ENCODE measurements at places on chromosomes 12 and 14.

DNA sequence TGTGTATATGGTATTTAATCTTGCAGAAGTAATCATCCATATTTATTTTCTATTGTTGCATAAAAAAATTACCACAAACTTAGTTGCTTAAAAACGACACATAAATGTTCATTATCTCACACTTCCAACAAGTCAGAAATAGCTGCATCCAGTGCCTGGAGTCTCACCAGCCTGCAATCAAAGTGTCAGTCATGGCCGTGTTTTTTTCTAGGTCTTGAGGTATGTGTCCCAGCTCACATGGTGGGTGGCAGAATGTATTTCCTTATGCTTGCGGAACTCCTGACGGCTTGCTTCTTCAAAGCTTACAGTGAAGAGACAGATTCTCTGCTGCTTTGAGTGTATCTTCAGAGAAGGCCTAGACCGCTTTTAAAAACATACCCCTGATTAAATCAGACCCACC lies 670.2 kb upstream of the LMO3 start:
- DNase-seq = no peak

DNA sequence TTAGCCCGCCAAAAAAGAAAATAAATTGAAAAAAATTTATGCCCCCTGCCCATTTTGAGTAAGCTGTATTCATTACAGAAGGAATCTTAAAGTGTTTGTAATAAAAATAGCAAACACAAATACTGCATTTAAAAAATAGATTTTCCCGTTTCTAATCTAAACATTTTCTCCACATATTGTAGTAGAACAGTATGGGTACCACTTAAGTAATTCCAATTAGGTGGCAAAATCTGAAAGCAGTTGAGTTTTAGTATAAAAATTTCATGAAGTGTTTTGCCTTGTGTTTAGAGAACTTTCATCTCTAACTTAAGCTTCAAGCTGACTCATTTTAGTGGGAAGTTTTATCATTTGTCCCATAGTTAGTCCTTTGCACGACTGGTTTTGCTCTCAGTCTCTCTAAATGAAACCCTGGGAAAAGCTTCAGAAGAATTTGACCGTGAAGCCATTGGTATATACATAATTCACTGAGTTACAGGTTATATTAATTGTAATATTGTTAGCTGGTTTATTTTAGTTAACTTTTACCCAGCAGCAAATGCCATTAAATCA lies 214.6 kb downstream of the ERC1 start:
- no peak for DNase-seq

GRCh38 chr12:85280165-85280983 lies at the start of gene ALX1:
ALX1 (plus strand) TSS chr12:85280220; CDS start chr12:85280262, 42 bp downstream.
- DNase-seq = peak; percentile 25

- peak; percentile 20 for DNase-seq
These were observed 121.3 kb downstream of the RPS29 start for GRCh38 chr14:49464885-49465284.

GRCh38 chr12:3668479-3669165 lies 84.3 kb downstream of the CRACR2A start:
- no peak for DNase-seq

- no peak for DNase-seq
These were observed 122.9 kb downstream of the OTOGL start for GRCh38 chr12:80222261-80222660.

GRCh38 chr12:6757028-6757690 lies 4.2 kb upstream of the MLF2 start:
- no peak for DNase-seq

- DNase-seq = no peak
These were observed 33.3 kb downstream of the FAM186A start for GRCh38 chr12:50363141-50363540.

DNA sequence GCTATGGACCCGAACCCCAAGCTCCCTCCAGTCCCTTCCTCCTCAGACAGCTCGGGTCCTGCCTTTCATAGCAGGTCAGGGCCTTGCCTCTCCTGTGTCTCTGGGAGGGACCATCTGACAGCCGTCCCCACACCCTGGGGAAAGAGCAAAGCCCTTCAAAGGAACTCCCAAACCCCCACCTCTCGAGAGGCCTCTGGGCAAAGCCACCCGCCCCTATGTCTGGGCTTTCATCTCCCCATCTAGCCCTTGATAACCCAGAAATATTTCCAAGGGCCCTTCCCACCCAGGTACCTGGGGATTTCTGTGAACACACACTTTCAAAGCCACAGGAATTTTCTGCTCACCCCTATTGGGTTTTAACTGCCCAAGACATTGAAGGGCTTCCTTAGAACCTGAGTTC lies 32.1 kb downstream of the SNRNP35 start:
- DNase-seq = no peak

GRCh38 chr12:129961091-129961490 lies 57.3 kb upstream of the TMEM132D start:
- no peak for DNase-seq

- DNase-seq = no peak
These were observed 5.6 kb downstream of the GMFB start for GRCh38 chr14:54483073-54483745.

DNA sequence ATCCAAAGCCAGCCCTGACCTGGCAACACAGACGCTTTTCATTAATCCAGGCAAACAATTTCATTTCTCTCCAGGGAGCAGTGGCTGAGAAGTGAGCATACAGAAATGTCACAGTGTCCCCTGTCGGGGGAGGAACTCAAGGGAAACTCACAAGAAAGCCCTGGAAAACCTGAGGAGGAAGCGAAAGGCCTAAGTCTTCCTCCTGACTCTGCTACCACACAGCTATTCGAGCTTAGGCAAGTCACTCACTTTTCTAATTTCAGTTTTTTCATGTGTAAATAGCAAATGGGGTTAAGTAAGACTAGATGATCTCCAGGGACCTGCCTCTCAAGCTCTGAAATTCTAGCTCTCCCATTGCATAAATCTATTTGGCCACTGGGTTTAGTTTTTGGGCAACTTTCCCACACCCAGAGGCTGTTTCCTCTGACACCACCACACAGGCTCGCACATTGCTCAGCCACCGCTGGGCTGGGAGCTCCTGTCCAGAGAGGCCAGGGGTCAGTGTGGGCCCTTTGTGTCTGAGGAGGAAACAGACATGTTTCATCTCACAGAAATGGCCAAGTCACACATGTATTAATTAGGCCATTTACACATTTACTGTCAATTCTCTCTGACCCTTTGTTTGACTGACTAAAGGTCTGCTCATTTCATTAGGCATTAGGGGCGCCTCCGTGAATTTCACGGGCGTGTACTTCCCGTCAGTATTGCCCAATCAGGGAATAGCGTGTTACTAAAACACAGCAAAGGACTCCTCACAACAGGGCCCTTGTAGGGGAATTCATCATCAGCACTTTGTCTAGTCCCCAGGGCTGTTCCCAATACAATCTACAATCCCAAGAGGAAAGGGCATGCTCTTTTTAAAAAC lies 9.8 kb upstream of the PNMA1 start:
- DNase-seq = peak; percentile 74

GRCh38 chr14:104113631-104114420 lies 24.6 kb upstream of the KIF26A start:
- no peak for DNase-seq

GRCh38 chr14:69152902-69153151 lies at the start of gene DCAF5:
DCAF5 (minus strand) TSS chr14:69153119; CDS start chr14:69152978, 141 bp downstream.
- DNase-seq = no peak

DNA sequence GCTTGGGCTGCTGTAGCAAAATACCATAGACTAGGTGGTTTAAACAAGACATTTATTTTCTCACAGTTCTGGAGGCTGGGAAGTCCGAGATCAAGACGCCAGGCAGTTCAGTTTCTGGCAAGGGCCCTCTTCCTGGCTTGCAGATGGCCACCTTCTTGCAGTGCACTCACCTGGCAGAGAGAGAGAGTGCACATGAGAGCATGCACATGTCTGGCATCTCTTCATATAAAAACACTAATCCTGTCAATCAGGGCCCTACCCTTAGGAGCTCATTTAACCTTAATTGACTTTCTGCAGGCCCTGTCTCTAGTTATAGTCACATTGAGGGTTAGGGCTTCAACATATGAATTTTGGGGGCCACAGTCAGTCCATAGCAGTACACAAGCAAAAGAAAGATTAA lies 12.4 kb upstream of the EVL start:
- DNase-seq = no peak

DNA sequence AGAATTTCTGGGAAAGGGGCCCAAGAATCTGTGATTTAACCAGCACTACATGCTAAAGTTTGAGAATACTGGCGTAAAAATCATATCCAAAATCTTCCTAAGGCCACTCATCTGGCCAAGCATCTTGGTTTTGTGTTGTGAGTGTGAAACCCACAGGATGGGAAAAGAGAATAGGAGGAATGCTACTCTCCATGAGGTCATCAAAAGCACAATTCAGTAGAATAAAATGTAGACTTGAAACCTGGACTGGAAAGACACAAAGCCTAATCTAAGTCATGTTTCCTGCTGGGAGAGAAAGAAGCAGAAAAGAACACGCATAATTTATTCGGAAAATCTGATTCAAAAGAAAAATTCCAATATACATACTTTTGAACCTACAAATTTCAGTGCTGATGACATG lies 42.3 kb downstream of the NR1H4 start:
- DNase-seq = no peak

- no peak for DNase-seq
These were observed 27.4 kb downstream of the SLC41A2 start for GRCh38 chr12:104930388-104931326.

- peak; percentile 68 for DNase-seq
These were observed 883 bp downstream of the FOXJ2 start for GRCh38 chr12:8033153-8034044.

- DNase-seq = no peak
These were observed 1523.2 kb upstream of the FLRT2 start for GRCh38 chr14:84006643-84007155.

- peak; percentile 44 for DNase-seq
These were observed 376.9 kb downstream of the GALC start for GRCh38 chr14:87615822-87616679.

GRCh38 chr14:33271216-33271615 lies 332.5 kb downstream of the NPAS3 start:
- DNase-seq = no peak

DNA sequence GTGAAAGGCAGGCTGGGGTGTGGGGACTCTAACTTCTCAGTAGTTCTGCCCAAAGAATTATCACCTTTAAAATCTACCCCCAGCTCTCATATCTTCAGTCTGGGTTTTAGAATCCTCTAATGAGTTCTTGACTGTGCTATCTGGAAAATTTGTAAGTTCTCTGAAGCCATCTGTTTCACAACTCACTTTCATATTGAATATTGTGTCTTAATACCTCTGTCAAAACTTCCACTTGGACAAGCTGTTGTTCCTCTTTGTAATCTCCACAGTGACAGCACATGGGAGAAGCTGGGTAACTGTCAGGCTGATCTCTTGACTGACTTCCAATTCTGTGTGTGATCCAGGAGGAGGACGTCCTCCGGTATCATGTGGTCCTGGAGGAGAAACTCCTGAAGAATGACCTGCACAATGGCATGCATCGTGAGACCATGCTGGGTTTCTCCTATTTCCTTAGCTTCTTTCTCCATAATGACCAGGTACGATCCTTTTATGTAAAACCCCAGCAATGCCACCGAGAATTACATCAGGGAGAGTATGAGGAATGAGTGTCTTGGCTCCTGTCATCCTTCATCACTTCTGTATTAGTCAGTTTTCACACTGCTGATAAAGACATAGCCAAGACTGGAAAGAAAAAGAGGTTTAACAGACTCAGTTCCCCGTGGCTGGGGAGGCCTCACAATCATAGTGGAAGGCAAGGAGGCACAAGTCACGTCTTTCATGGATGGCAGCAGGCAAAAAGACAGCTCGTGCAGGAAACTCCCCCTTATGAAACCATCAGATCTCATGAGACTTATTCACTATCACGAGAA lies 111.9 kb downstream of the STAB2 start:
- DNase-seq = no peak

- DNase-seq = no peak
These were observed 37.0 kb upstream of the ITPR2 start for GRCh38 chr12:26869908-26870459.

Data from A549 (cell line).